Sigmoid colon (tissue), 7 donors: ENCODE measurements at places on chromosomes 3 and 15. TPM values are rescaled to one million over a fixed set of nuclear protein-coding genes. Genes with fewer than 3 reads are reported as not detected.

CORO2B gene
- total RNA-seq = 3.9 TPM

DNA sequence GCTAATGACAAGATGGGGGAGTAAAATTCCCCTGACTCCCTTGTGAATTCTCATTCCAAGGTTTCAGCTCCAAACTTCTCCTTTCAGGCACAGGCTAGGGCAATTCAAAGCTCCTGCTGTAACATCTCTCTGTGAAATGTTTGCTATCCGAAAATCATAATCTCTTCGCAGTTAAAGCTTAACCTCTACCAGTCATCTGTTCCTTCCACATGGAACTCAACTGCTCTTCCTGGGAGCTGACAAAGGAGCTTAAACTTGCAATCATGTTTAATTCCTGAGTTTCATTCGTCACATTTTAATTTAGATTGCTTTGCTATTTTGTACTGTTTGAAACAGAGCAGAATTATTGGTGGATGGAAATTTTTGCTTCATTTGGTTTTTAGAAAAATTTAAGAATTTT lies 328.6 kb downstream of the AGBL1 start:
- no peak overlapping the region for H3K4me3 ChIP-seq
- DNase-seq = no peak
- no peaks in the 10 kb centered on the region for H3K4me1 ChIP-seq
- H3K36me3 ChIP-seq = no peaks in the 10 kb centered on the region

GRCh38 chr15:27466758-27467157 lies 495.8 kb downstream of the GABRG3 start:
- no peak overlapping the region for H3K4me3 ChIP-seq
- no peak overlapping the region for H3K27ac ChIP-seq
- DNase-seq = no peak
- H3K27me3 ChIP-seq = no peaks in the 10 kb centered on the region

- no peak overlapping the region for H3K4me3 ChIP-seq
- no peak for DNase-seq
- no peak overlapping the region for H3K27ac ChIP-seq
- H3K27me3 ChIP-seq = no peaks in the 10 kb centered on the region
These were observed 494.2 kb upstream of the AGTR1 start for GRCh38 chr3:148203297-148204010.

- no peaks in the 10 kb centered on the region for H3K27me3 ChIP-seq
- DNase-seq = no peak
- H3K36me3 ChIP-seq = no peaks in the 10 kb centered on the region
- no peak overlapping the region for H3K4me3 ChIP-seq
These were observed 169.5 kb upstream of the UMPS start for GRCh38 chr3:124560666-124561215.
